ENCODE measurements at places on chromosomes 7 and 10. TPM values are rescaled to one million over a fixed set of nuclear protein-coding genes. Genes with fewer than 3 reads are reported as not detected.

OR2A12 gene
- total RNA-seq, result not detected

LYZL2 gene
- total RNA-seq, result not detected

GIMAP4 gene
- 311 TPM for total RNA-seq

STEAP1B gene
- total RNA-seq, result 0.17 TPM

TLL2 gene
- 0.17 TPM for total RNA-seq

TMEM236 gene
- total RNA-seq, result 0.04 TPM

SPDYE1 gene
- not detected for total RNA-seq

NUTM2E gene
- 0.92 TPM for total RNA-seq

PRKAG2 gene
- total RNA-seq, result 32.3 TPM

NRCAM gene
- total RNA-seq, result 0.12 TPM

OPALIN gene
- total RNA-seq, result not detected

PLAC9 gene
- not detected for total RNA-seq

TMEM229A gene
- not detected for total RNA-seq

All from activated CD4-positive, alpha-beta T cell treated with anti-CD3 and anti-CD28 coated beads, Interleukin-2, amount 10 ng/mL, durations not matched to agents 7 days and 5 days (primary cell).